Peyer's patch (tissue), 4 donors: ENCODE measurements at places on chromosomes 4 and X. TPM values are rescaled to one million over a fixed set of nuclear protein-coding genes. Genes with fewer than 3 reads are reported as not detected.

- DNase-seq = no peak
These were observed 38.0 kb downstream of the PTTG2 start for GRCh38 chr4:37998226-37998625.

- no peak for DNase-seq
These were observed 905.0 kb downstream of the RAB28 start for GRCh38 chr4:12579172-12579571.

DNA sequence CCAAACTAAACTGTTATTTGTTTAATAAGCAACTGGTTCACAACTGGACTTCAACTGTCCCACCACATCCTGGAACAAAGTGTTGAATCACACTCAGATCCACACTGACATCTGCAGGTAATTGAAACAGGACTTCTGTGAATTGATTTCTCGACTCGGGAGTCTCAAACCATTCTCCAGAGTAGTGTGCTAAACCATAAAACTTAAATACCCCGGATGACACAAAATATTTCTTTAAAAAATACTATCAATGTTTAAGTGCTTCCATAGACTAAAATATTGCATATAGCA, 95.4 kb upstream of the PLAC1 start:
- DNase-seq = no peak

- DNase-seq = peak; percentile 57
These were observed 1.2 kb downstream of the CORIN start for GRCh38 chr4:47836641-47837093.

- no peak for DNase-seq
These were observed 43.8 kb upstream of the SETD7 start for GRCh38 chr4:139599594-139600374.

GRCh38 chr4:80875642-80876041, 154.9 kb upstream of the BMP3 start:
- no peak for DNase-seq

DNA sequence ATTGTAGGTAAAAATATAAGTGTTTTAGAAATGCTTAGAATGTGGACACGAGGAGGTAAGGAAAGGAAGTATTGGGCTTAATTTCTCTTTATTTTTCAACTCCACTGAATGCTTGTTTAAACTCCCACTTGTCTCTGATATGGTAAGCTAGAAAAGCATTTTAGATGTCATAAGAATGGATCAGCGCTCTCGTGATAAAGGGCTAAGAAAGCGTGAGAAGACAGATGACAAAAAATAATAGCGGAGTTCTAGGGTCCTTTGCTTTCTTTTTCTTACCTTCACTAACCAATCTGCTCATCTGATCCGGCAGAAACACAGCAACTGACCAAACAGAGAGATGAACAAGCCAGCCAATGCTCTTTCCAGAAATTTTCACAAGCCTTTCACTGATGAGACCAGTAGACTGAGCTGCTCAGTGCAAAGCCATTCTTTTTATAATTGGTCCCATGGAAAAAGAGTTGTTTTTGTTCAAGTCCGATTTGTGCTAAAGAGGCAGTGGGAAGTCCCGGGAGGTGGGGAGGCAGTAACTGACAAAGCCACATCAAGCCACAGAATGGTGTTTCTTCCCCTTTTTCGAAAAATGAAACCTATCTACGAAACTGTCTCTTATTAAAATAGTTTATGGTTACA, at the start of gene TASL:
TASL (minus strand) TSS at position 405 of the 630 bp plus-strand sequence. CDS start 17,411 bp downstream, outside the sequence.
- DNase-seq = peak; percentile 63

DNA sequence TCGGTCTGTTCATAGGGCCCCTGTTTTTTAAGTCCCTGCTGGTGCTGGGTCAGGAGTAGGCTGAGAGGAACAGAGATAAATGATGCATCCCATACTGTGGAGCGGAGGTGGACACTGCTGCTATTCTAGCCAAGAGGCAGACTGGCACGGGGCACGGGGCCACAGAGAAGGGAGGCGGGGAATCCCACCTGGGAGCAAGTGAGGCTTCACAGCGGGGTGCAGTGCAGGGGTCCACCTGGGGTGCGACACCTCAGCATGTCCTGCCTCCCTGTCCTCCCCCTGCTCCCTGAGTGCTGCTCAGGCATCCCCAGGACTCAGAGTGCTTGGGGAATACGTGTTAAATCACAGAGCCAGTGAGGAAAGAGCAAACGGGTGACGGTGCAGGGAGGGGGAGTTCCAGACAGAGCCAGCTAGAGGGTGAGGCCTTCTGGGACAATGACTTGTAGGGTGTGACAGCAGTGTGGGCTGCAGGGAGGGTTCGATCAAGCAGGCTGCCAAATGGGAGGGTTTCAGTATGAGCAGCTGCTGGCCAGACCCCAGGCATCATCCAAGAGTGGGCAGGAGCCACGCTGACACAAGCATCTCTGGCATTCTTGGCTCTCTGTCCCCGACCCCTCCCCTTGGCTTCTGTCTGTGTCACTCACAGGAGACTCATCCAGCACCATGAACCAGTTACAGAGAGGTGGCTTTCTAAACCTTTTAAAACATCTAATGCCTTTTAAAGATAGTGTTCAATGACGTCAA, 13.7 kb upstream of the HTRA3 start:
- no peak for DNase-seq

DNA sequence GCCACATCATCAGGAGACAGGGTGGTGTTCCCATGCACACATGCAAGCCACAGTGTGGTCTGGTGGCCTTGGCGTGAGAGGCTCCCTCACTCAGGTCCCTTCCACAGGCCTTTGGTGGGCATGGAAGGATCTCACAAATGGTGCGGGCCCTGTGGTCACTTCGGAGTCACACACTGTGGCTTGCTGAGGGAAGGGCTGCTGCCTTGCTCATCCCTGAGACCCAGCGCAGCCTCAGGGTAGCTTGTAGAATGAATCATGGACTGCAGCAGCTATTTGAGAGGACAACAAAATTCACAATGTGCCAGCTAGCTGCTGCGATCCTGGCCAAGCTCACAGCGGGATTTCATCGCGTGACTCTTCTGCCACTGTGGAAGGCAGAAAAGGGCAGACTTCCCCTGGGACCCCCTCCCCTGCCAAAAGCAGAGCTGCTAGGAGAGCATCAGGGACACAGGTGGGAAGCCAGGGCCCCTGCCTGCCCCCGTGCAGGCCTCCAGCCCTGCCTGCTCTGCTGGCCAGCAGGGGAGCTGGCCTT, 106.4 kb downstream of the ABLIM2 start:
- no peak for DNase-seq

DNA sequence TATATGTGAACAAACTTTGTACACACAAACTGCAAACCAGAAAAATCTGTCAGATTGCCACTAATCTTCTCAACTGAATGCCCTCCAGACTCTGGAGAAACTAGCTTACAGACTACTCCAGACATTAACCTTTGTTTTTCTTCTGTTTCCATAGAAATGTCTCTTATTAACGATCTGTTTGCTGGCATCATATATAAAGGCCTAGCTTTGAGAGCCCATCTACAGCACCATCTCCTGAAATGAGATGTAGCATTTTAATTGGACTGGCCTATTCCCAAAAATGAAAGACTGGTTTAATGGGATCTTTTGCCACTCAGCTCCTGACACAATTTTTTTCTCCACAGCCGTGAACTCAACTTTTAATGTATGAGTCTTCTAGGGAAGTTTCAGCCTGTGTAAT, 266.0 kb upstream of the IL1RAPL1 start:
- no peak for DNase-seq

- no peak for DNase-seq
These were observed 1159.7 kb upstream of the PCDH7 start for GRCh38 chr4:29560452-29560851.

DNA sequence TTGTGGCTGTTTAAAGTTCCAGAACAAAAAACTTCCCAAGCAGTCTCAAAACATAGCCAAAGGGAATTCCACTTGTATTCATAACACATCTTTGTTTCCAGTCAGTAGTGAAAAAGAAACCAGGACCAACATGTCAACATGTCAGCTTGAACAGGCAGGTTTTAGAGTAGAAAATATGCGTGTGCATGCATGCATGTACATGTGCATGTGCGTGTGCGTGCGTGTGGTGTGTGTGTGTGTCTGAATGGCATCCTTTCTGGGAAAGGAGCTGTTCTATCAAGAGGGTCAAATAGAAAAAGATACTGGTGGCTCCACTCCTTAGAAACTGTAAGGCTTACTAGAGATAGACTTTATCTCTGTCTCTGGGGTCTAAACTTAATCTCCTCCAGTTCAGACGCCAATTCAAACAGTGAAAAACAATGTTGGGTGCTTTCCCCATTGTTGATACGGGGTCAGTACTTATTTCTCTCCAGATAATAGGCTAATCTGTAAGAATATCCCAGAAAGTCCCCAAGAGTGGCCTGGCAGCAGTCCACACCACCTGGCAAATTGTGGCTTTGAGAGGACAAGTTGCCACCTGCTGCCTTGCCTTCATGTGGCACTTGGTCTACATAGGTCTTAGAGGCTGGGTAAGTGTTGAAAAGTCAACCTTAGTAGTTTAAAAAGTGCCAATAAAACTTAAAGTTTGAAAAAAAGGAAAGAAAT, 110.4 kb downstream of the SCD5 start:
- DNase-seq = no peak

DNA sequence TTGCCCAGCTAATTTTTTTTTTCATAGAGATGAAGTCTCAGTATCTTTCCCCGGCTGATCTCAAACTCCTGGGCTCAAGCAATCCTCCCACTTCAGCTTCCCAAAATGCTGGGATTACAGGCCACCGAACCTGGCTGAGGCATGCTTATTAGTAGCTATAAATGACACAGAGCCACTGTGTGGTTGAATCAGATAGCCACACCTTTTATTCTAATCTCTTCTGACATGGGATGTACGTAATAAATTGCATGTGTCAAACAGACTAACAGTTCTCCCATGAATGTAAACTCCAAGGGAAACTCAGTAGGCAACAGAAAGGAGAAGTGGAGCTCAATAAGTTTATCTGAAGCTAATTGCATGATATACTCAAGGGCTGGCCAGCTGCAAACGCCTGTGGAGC, 139.8 kb upstream of the VCX3A start:
- no peak for DNase-seq

DNA sequence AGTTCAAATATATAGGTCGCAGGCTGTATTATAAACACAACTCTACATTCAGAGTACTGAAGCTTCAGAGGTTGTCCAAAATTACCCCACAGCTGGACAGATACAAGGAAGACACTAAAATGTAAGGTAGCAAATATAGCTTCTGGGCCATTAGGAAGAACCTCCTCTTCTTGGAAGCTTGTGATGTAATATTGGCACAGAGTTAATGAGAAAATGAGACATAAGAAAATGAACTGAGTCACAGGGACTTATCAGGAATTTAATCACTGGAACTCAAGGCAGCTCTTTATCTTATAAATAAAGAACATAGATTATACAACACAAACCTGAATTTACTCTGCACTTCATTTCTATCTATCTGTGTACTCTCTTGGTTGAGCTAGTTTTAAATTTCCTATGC, 344.7 kb downstream of the PCDH10 start:
- DNase-seq = no peak

DNA sequence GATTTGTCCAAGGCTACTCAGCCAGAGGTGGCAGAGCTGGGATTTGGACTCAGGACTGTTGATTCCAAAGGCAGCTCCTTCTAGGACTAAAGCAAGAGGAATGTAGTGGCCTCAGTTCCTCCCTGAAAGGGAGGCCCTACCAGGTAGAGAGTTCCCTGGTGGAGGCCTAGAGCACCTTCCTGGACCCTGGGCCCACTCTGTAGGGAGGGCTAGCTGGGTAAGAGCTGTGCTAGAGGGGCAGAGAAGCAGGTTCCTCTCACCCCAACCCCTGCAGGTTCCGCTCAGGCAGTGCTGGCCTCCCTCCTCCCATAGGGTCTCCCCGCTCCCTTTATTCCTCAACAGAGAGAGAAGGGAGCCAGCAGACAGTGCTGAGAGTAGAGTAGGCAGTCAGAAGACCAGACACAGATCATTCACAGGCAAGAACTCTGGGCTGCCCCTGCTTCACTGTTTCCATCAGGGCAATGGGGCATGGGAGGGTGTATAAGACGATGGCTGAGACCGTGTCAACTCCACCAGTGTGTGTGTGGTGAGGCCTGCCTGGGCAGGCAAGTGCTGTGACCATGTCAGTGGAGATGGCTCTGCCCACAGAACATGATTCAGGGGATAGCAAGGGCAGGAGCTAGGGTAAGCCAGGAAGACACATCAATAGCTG, 12.4 kb upstream of the PJA1 start:
- DNase-seq = no peak

GRCh38 chr4:110589297-110589696, 33.6 kb downstream of the PITX2 start:
- DNase-seq = no peak

GRCh38 chr4:82469791-82470345, 39.5 kb downstream of the ENOPH1 start:
- no peak for DNase-seq

GRCh38 chr4:15149839-15150592, 147.7 kb downstream of the CPEB2 start:
- no peak for DNase-seq

DNA sequence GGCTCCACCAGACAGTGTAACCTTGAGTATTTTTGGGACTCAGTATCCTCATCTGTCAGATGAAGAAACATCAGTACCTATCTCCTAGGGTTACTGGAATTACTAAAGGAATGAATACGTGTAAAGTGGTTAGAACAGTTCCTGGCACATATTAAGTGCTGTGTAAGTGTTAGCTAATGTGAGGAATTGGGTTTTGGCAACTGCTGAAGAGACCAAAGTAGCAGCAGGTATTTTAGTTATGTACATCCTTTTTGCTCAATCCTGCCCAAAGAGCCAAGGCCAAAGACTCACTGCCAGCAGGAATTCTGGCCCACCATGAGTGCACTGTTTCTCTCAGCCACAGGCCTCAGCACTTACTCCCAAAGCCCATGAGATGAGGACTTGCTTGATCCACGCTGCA, 16.7 kb upstream of the MCF2 start:
- DNase-seq = no peak

GRCh38 chr4:112109360-112110058, 35.7 kb upstream of the FAM241A start:
- DNase-seq = no peak

DNA sequence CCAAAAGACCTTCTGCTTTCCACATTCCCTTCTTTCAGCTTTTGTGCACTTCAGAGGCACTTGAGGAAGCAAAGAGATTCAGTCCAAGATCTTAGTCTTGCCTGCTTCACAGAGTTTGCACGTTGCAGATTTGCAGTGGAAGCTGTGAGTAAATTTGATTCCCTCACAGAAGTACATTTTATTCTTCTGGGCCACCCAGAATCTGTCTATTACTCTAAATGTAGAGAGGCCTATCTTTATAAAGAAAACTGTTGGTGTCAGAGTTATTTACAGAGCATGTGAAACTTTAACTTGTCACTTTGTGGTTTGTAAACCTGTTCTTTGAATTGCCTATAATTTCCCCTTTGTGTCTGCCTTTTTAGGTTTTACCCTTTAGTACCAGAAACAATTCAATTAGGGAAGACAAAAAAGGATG, 15.5 kb downstream of the SPRY1 start:
- no peak for DNase-seq

PTPN13 gene
- total RNA-seq = 2.9 TPM

EDNRA gene
- 0.38 TPM for total RNA-seq

PPP3CA gene
- 39.6 TPM for total RNA-seq

SH2D1A gene
- not detected for total RNA-seq

DNASE1L1 gene
- total RNA-seq = 39.7 TPM

STARD8 gene
- 4.5 TPM for total RNA-seq

CYP4V2 gene
- total RNA-seq = 91.8 TPM

HELT gene
- not detected for total RNA-seq

SLITRK2 gene
- total RNA-seq = 1.7 TPM

ARHGAP6 gene
- total RNA-seq = 30.5 TPM
